Panc1 (cell line): ENCODE measurements at places on chromosomes 2 and 18.

DNA sequence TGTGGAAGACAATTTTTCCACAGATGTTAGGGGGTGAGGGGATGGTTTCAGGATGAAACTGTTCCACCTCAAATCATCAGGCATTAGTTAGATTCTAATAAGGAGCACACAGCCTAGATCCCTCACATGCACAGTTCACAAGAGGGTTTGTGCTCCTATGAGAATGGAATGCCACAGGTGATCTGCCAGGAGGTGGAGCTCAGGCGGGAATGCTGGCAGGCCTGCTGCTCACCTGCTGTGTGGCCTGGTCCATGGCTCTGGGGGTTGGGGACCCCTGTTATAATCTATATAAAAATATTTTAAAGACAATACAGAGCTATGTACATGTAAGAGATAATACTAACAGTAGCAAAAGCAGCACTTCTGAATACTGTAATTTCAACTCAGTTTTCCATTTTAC is 19.2 kb downstream of the CWC22 start:
- no peak overlapping the region for H3K27ac ChIP-seq
- no peaks in the 10 kb centered on the region for H3K4me1 ChIP-seq
- no peak for DNase-seq
- H3K4me3 ChIP-seq, result no peak overlapping the region
- H3K27me3 ChIP-seq, result no peaks in the 10 kb centered on the region

GRCh38 chr2:220767591-220768255 is 804.4 kb downstream of the EPHA4 start:
- no peak for DNase-seq
- H3K27me3 ChIP-seq, result no peaks in the 10 kb centered on the region
- no peaks in the 10 kb centered on the region for H3K36me3 ChIP-seq
- no peak overlapping the region for H3K27ac ChIP-seq

- H3K4me3 ChIP-seq, result no peak overlapping the region
- peaks cover 5% of the 10 kb centered on the region for H3K27me3 ChIP-seq
- H3K36me3 ChIP-seq, result no peaks in the 10 kb centered on the region
- no peak for DNase-seq
- no peaks in the 10 kb centered on the region for H3K4me1 ChIP-seq
- no peak overlapping the region for H3K27ac ChIP-seq
These were observed 286.2 kb downstream of the CYP26B1 start for GRCh38 chr2:71861186-71862160.

- no peak overlapping the region for H3K27ac ChIP-seq
- H3K36me3 ChIP-seq, result no peaks in the 10 kb centered on the region
- H3K27me3 ChIP-seq, result no peaks in the 10 kb centered on the region
- H3K4me3 ChIP-seq, result no peak overlapping the region
- H3K4me1 ChIP-seq, result no peaks in the 10 kb centered on the region
These were observed 17.3 kb downstream of the RAB1A start for GRCh38 chr2:65112633-65113032.

DNA sequence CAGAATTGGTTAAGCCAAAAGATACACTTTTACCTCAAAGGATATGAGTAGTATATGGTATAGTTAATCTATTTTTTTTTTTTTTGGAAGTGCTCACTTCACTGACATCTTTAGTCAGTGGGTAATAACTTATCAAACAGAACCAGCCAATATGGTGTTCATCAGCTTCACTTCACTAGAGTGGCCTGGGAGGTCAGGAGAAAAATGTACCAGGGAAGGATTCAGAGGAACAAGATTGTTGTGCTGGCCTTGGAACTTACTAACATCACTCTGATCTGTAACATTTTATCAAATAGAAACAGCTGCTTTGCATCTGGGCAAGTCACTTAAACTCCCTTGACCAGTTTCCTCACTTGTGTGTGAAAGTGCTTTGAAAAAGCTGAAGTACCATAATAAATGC is 962.7 kb downstream of the BCL11A start:
- no peak overlapping the region for H3K4me3 ChIP-seq
- H3K36me3 ChIP-seq, result no peaks in the 10 kb centered on the region
- DNase-seq, result no peak
- no peaks in the 10 kb centered on the region for H3K27me3 ChIP-seq
- no peaks in the 10 kb centered on the region for H3K4me1 ChIP-seq
- no peak overlapping the region for H3K27ac ChIP-seq
